ENCODE measurements at places on chromosomes 11 and 22.

- DNase-seq, result no peak
Measured at GRCh38 chr11:32071811-32072210, 19.1 kb upstream of the RCN1 start.

- DNase-seq, result peak; percentile 43
Measured at GRCh38 chr22:21982338-21982965, at the start of gene TOP3B. Gene TOP3B (minus strand): TSS chr22:21982787. CDS start chr22:21975709, 7,078 bp downstream.

DNA sequence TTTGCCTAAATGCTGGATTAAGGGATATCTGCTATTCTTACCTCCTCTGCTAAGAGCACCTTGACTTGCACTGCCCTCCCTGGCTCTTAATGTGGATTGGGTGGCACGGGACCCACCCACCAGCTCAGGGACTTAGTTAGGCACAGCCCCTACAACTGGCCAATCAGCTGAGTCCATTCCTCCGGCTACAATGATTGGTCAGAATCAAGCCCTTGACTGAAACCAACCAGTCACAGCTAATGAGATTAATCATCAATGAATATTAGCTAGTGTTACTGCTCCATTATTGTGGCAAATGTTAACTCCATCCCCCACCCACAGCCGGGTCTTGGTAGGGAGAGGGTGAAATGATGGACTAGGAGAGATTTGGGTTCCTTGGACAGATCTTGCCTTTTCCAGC lies 328.0 kb downstream of the MN1 start:
- no peak for DNase-seq

- DNase-seq, result no peak
Measured at GRCh38 chr22:35746946-35747703, 29.5 kb downstream of the APOL5 start.

DNA sequence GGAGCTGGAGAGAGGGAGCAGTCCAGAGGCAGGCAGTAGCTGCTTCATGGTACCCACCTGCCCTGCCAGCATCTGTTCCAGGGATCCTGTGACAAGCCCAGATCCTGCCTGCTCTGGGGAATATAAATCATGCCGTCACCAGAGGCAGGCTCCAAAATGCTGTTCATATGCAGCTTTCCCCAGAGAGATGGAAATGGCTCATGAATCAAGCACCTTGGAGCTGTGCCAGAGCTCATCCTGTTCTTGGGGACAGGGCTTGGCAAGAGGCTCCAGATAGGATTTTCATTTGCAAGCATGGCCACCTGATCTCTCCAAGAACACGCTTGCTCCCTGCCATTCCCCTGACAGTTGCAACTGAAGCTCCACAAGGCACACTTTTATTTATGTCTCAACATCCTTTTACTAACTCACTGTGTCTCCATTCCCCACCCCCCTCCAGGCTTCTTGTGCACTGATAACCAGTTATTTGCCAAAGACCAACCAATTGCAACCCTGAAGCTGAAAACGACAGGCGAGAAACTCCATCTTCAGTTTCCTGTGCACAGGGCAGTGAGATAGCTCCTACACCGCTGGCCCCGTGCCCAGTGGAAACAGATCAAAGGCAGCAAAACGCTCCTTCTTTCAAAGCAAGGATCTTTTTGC lies 115.8 kb upstream of the PITPNB start:
- no peak for DNase-seq

DNA sequence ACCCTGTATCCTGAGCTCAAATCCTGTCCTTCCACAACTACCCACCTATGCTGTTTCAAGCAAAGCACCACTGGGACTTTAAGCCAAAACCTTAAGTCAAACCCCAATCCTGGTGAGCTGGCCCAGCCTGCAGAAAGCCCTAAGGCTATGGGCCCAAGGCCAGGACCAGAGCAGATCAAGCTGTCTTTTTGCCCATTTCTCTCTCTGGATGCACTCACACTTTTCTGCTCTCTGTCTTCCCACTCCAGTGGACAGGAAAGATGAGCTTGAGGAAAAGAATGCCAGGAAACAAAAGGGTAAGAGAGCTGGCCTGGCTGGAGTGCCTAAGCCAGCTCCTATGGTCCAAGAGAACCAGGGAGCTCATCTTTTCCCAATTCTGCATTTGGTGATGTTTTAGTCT lies 284.3 kb upstream of the ISX start:
- no peak for DNase-seq

- no peak for DNase-seq
Measured at GRCh38 chr11:79287952-79288351, 152.9 kb downstream of the TENM4 start.

- no peak for DNase-seq
Measured at GRCh38 chr11:121672630-121673487, 220.1 kb upstream of the SORL1-AS1 start.

Data from stimulated activated CD4-positive, alpha-beta T cell treated with anti-CD3 and anti-CD28 coated beads, Interleukin-1b, Interleukin-23, amount 100 ng/mL, for 1 hour (primary cell).